GM12892 (cell line): ENCODE measurements at places on chromosomes 5 and 9.

GRCh38 chr9:37983381-37984067 is 79.6 kb upstream of the SLC25A51 start:
- DNase-seq = no peak

DNA sequence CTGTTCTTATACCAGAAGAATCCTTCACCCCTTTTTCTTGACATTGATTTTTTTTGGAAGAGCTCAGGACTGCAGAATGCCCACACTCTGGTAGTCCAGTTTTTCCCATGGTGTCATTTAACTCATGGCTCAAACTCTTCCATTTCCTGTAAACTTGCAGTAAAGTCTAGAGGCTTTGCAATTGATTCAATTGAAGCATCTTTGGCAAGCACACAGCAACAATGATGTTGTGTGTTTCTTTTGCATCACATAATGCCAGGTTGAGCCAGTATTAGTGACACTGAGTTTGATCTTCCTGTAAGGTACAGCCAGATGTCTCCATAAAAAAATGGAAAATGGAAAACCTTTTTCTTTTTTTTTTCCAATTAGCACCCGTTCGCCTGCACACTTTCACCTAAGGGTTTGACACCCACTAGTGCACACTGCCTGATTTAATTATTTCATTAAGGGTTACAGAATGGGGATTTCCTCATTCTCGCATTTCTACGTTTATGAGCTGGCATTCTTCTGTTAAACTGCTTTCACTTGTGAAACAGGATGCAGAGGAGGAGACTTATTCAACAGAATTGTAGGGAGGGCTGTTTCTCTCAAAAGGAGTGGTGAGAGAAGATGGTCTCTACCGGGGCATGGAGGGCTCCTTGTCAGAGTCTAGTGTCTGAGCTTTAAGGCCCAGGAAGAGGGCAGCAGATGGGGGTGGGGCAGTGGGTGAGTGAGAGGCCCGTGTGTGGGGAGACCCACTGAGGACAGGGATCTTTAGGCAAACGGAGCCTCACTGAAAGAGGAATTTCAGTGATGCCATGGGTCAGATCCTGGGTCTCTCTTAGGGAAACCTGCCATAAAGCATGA is 2.2 kb upstream of the S1PR3 start:
- DNase-seq = no peak

DNA sequence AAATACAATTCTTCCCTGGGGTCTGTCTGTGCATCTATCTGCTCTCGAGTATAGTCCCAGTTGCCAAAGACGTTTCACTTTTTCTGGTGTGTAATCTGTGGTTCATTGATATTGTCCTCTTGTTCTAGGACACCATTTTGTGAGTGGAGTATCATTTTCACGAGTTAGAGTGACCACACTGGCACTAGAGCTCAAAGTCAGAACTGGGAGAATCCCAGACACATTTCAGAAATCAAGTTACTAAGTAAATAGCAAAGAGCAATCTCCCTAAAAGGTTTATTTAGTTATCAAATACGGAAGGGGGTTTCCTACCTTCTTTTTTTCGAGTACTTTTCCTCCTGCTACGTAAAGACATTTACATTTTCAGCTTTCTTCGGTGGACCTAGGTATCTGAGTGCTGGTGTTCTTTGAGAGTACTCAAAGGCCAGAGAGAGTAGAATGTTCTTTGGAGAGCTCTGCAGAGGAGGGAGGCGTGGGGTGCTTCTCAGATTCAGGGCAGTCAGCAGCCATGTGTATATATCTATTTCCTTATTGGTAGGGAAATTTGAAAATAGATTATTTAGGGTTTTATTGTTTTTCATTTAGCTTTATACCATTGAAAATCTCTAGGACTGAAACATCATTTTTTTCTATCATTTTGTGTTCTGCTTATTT is 8.9 kb upstream of the HSPA9 start:
- DNase-seq = no peak

DNA sequence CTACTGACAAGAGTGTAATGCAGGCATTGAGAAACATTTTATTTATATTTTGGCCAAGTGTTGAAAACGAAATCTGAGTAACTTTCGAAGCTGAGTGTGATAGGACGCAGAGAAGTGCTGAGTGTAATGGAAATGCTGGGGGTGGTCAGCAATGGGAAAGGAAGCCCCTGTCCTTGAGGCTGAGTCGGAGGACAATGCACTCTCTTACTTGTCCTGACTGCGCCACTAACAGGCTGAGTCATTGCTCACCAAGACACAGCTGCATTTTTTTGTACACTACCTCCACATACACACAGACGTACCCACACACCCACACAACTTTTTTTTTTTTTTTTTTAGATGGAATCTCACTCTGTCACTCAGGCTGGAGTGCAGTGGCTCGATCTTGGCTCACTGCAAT is 637.7 kb downstream of the SLCO4C1 start:
- no peak for DNase-seq

- no peak for DNase-seq
These were observed 90.7 kb upstream of the DHFR start for GRCh38 chr5:80745490-80745889.

DNA sequence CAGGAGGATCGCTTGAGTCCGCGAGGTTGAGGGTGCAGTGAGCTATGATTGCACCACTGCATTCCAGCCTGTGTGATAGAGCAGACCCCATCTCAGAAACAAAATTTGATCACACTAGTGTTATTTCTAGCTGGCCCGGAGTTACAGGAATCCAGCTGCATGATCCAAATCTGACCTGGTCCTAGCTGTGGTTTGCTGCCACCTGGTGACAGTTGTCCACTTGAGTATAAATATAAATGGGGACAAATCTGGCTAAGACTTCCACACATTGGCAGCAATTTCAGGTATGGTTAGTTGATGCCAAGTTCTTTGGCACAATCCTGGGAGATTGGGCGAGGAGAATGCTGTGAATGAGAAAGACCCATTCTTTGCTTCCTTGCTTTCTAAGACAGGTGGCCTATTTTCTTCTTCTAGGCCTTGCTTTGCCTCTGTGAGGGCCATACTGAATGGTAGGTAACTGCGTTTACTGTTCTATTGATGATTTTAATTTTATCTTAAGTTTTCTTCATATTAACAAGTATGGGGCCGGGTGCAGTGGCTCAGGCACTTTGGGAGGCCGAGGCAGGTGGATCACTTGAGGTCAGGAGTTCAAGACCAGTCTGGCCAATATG is 35.4 kb downstream of the UBE2R2 start:
- no peak for DNase-seq

GRCh38 chr5:150172145-150172544 is 5.6 kb downstream of the CDX1 start:
- DNase-seq = no peak

- DNase-seq = no peak
These were observed 50.6 kb upstream of the KLF4 start for GRCh38 chr9:107540164-107540561.

- no peak for DNase-seq
These were observed 586.4 kb downstream of the TAF11L14 start for GRCh38 chr5:18220631-18221030.

GRCh38 chr5:81207009-81207408 is 26.1 kb upstream of the CKMT2 start:
- no peak for DNase-seq

GRCh38 chr9:6068983-6069382 is 53.6 kb upstream of the RANBP6 start:
- peak; percentile 14 for DNase-seq
